ENCODE measurements at places on chromosomes 1 and 21.

DNA sequence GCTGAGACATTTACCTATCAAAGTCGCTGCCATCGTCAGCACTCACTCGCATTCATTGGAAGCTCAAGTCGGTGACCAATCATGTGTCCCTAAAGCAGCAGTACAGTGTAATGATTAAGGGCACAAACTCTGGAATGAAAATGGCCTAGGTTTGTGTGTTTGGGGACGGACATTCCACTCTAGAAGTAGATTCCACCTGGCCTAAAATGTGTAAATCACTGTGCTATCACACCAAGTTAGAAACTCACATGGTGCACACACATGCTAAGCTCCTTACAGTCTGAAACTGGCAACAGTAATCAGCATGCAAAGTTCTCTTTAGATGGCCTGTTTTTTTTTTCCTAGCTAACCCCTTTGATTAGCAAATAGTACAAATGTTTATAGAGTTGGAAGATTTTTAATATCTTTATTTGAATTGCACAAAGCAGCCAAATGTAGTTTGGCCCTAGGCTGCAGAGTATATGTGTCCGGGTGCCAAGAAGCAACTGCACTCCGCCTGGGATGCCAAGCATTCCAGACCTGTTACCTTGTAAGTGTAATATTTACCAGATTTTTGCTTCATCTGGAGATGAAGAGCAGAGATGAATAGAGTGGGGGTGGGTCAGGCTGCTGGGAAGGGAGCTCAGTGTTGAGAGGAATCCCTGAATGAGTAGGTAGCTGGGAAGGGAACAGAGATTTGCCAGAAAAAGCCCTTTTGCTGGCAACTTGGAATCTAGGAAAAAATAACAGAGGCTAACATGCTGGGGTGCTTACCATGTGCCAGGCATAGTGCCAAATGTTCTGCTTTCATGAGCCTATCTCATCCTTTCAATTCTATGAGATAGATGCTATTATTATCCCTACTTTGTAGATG is 35.2 kb downstream of the TGFB2 start:
- peak; percentile 90 for DNase-seq

DNA sequence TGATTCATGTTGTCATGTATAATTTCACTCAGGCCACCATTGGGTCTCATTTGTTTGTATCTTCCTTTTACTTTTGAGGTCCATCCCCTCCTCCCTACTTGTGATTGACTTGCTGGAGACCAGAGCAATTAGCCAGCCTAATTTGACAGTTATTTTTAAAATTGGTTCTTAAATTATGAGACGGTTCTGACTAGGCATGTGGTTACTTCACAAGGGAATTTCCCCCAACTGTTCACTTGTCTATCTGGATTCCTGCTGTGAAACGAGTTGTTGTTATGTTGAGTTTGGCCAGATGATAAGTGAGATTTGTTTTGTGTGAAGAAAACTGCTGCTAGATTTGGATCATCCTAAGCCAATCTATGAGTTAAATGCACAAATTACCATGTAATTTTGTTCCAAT is 359.1 kb downstream of the BARHL2 start:
- no peak for DNase-seq

DNA sequence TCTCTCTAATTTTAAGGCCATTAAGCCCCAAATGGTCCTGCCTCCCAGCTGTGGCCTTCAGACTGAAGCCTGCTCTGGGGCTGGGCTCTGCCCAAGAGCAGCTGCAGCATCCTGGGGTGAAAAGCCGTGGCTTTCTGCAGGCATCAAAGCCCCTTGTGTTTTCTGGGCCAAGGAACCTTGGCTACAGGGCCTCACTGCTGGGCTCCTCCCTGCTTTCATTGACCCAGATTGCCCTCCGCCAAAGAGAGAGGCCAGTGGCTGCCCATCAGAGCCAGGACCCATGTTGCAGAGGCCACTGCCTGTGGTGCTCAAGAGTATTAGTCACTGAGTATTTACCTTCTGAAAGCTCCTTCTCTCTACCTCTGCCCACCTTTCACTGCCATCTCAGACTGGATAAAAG is 1.6 kb downstream of the ZNF648 start:
- DNase-seq: no peak

DNA sequence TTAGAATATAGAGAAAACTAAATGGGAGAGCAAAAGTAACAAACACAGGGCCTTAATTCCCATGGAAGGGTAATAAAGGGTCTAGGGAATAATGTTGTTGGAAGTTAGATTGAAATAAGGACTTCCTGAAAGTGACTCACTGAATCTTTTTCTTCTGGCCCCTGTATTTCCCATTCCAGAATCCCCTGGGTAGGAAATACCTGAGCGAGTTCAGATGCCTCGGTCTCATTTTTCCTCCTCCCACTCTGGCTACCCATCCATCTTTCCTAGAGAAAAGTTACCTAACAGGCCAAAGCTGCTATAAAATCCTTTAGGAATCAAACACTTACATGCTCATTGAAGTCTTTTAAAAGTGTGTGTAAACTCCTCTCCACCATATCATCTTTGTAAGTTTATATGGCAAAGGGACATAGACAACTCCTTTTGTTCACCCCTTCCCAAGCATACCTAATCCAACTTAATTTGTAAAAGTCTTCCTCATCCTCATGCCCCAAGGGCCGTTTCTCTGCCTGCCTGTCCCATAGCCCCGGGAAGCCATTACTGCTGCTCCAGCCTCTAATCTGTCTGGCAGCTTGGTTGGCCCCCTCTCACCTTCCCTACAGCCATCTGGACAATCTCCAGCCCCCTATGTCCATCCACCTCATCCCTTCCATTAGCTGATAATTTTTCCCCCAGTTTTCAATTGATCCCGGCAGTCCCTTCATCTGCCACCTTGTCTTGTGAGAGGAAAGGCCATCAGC is 3.3 kb upstream of the MEF2D start:
- DNase-seq: no peak

GRCh38 chr1:30323841-30324240 is 399.5 kb downstream of the MATN1 start:
- DNase-seq: no peak
